ENCODE measurements at places on chromosomes 3 and 15. TPM values are rescaled to one million over a fixed set of nuclear protein-coding genes. Genes with fewer than 3 reads are reported as not detected.

POTEB2 gene
- total RNA-seq = not detected

COL8A1 gene
- total RNA-seq = not detected

CXCR6 gene
- not detected for total RNA-seq

NRG4 gene
- total RNA-seq = 0.29 TPM

LXN gene
- total RNA-seq = 59.7 TPM

WNT5A gene
- total RNA-seq = 1.1 TPM

DNAH12 gene
- total RNA-seq = not detected

CELF6 gene
- 0.16 TPM for total RNA-seq

PSMA4 gene
- total RNA-seq = 479 TPM

LRRC34 gene
- not detected for total RNA-seq

SOX2 gene
- total RNA-seq = 0.53 TPM

BCHE gene
- total RNA-seq = 0.79 TPM

GHRL gene
- not detected for total RNA-seq

GABRB3 gene
- 76.9 TPM for total RNA-seq

COL6A5 gene
- not detected for total RNA-seq

ZNF660 gene
- not detected for total RNA-seq

IQCB1 gene
- total RNA-seq = 11.2 TPM

KIF15 gene
- 9.2 TPM for total RNA-seq

FAM81A gene
- 13.4 TPM for total RNA-seq

SPATA12 gene
- 0.44 TPM for total RNA-seq

P2RY14 gene
- total RNA-seq = not detected

PLAAT1 gene
- total RNA-seq = not detected

ZBED2 gene
- total RNA-seq = 0.15 TPM
